Stimulated activated CD4-positive, alpha-beta T cell treated with anti-CD3 and anti-CD28 coated beads, Interleukin-12 subunit alpha, Interleukin-12 subunit beta, amount 100 ng/mL, for 48 hours (primary cell): ENCODE measurements at places on chromosomes 4 and X.
A peak's percentile ranks its signal among the peaks of the same experiment; 100 is the strongest.

DNA sequence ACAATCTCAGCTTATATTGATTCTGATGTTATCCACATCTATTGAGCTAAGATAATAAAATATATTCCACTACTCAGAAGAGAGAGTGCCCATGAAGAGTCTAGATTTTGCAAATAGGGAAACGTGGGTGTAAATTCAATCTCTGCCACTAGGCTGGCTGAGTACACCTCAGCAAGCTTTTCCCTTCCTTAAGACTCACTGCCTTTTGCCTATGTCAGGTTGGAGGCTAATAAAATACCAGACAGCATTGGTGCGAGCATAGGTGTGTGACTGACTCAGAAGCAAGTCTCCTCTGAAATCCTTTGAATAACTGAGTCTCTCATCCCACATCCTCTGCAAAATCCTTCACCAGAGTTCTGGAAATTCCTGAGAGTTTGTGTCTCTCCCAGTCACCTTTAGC, 405.4 kb upstream of the CPEB2 start:
- DNase-seq: no peak

DNA sequence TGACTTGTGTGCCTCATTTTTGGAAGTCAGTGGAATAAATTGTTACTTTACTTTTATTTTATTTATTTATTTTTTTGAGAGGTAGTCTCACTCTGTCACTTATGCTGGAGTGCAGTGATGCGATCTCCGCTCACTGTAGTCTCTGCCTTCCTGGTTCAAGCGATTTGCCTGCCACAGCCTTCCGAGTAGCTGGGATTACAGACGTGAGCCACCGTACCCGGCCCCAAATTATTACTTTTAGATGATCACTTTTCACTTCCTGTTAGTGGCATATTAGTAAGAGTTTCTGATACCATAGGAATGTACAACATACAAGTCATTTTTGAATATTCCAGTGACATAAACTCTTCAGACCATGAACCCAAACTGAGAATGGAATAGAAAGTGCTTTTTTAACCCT, 611.0 kb upstream of the MAGEB2 start:
- DNase-seq: no peak

DNA sequence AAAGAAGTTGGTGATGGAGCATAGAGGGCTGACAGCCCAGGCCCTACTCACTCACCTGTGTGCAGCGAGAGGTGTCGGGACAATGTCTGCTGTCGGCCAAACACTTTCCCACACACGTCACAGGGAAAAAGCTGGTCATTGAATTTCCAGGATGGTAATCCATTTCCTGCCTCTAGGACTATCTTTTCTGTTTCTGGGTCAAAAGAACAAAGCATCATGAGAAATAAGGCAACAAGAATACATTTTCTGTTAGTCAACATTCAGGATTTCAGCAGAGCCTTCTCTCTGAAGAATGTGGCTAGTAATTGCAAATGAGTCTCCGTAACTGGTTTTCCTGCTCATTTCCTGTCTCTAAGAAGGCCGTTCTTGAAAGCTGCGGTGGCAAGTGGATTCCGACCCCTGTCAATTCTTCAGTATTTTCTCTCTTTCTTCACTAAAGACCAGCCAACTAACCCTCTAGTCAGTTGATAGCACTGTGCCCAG, 99.4 kb downstream of the C4orf51 start:
- no peak for DNase-seq

DNA sequence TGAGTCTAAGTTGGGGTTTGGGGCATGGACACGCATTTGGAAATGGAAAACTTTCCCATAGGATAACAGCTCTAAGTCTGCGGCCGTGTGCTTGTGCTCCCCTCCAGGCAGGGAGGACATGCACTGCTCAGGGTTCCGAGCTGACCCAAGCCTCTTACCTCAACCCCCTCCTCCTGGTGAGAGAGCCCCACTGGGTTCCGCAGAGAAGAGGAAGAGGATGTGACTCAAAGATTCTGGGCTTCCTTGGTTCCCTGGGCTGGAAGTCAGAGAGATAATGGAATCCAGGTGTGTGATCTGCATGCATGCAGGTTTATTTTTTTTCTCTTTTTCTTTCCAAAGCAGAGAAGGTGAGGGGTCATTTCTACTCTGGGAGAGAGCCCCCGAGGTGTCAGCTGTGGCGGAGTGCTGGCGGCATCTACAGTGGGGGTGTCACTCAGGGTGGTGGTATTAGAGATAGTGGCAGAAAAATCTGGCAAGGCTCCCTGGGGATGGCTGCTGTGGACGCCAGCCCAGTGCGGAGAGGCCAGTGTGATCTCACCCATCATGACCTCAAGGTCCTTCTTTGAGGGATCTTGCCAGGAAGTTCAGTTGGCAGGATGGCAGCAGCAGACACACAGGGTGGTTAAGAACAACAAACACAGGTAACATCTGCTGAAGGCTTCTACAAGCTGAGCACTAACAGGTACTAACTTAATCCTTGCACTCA, 168.7 kb upstream of the HAND2 start:
- DNase-seq: no peak

GRCh38 chr4:185127021-185127925, 15.8 kb upstream of the SLC25A4 start:
- DNase-seq: no peak

DNA sequence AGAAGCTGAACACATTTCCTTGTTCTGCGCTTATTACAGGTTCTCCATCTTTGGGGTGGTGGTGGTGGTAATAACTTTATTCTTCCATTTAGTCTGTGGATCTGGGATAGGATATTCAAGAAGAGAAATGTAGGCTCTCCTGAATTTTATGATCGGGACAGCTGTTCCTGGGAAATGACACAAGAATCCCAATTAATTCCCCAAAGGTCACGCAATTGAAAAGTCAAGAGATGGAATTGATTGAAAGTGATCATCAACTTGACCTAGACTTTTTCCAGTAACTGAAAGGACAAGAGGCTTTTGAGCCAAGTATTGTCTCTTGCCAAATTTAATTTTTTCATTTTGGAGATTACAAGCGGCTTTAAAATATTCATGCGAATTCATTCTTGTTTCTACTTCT, 98.7 kb upstream of the CBLL2 start:
- DNase-seq: no peak

- DNase-seq: peak; percentile 52
Measured at GRCh38 chrX:12999422-12999821, 24.5 kb downstream of the TMSB4X start.

DNA sequence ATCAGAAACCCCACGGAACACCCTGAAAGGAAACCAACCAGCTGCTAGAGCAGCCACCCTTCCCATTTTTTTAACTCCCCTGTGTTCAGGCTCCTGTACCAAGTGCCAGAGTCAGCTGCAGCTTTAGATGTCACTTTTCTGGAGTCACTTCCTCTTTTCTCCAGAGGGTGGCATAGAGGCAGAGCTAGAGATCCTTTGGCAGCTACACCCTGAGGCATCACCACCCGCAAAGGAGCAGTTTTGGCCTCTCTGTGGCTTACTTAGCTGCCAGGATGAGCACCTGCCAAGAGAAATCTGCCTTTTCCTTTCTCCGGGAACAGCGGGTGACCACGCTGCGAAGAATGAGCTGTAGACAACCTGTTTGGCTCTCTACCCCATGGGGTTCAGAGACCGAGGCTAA, 58.0 kb upstream of the CHRDL1 start:
- no peak for DNase-seq

DNA sequence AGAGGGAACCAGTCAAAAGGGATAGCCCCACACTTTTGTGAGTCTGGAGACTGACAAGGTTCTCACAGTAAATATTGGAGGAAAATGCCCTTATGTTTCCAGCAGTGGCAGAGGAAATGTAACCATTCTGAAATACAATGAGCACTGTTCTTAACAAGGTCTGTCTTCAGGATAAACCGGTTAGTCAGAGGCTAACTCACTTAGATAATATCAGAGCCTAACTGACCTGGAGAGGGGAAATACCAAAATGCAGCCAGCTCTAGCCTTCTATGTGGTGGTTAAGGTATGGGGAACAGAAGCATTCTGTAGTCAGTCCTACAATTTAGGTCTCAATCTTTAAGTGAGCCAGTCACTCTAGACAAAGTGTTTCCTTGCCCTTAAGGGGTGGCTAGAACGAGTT, 70.8 kb downstream of the TBCK start:
- no peak for DNase-seq

GRCh38 chr4:157804986-157805385, 367.8 kb downstream of the GASK1B start:
- no peak for DNase-seq

- DNase-seq: no peak
Measured at GRCh38 chr4:39613093-39613656, 25.5 kb downstream of the SMIM14 start.

DNA sequence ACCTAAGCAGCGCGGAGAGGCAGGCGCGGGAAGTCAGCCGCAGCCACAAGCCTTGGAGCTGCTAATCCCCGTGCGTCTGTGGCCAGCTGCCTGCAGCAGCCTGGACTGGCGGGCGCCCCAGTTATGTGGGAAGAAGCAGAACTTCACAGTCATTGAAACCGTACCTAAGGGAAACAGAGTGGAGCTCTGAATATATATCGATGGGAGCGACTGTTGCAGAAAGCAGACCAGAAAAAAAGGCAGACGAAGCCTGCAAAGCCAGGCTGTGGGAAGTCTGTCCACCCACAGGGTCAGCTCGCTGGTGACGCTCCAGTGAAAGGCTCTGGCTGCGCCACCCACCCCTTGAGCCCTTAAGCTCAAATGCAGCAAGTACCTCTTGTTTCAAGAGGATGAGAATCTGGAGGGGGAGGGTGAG, 24.7 kb downstream of the KCNE5 start:
- DNase-seq: no peak

DNA sequence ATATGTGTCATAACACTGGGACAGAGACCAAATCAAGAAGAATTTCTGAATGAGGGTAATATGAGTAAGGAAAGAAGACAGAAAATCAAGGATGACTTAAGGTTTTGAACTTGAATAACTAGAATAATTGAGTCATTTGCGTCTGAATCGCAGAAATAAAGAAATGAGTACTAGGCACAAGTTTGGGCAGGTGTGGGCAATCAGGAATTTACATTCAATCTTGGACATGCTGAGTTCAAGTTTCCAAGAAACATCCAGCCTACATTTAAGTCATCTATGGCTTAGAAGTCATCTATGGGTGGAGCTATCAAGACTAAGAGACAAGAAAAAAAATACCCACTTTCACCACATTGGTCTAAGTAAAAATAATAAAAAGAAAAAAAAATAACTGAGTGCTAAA, 30.4 kb upstream of the WDR44 start:
- no peak for DNase-seq

- no peak for DNase-seq
Measured at GRCh38 chrX:19179389-19179788, 57.1 kb upstream of the ADGRG2 start.

- DNase-seq: no peak
Measured at GRCh38 chr4:54945838-54946237, 179.6 kb downstream of the KDR start.

GRCh38 chr4:78357122-78357521, 194.4 kb upstream of the ANXA3 start:
- no peak for DNase-seq

DNA sequence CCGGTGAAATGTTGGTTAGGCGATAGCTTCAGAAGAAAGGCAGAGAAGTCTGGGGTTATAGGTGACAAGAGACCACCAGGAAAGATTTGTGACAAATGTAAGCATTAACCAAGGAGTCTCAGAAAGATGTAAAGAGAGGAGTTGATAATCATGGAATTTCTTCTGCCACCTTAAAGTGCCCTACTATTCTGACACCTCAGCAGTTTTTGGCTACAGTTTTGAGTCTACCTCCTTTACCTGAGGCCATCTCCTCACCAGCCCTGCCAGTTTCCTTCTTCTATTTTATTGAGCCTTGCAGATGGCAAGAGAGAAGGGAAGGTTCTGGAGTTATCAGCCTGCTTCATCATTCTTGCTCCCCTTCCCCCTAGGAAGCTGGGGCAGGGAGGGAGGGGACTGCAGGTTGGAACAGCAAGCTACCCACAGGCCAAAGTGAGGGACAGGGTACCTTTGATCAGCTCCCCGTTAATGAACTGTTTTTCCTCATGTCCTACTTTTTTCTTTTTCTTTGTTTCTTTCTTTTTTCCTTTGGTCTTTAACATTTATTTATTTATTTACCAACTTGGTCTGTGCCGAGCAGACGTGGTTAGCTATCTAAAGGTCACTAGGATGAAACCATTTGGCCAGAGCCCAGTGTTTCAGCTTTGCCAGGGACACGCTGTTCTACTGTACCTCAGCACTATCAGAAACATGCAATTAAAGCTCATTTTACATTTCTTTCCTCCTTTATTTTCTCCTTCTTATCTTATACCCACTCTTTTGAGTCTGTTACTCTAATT, 438.7 kb upstream of the AR start:
- DNase-seq: no peak

DNA sequence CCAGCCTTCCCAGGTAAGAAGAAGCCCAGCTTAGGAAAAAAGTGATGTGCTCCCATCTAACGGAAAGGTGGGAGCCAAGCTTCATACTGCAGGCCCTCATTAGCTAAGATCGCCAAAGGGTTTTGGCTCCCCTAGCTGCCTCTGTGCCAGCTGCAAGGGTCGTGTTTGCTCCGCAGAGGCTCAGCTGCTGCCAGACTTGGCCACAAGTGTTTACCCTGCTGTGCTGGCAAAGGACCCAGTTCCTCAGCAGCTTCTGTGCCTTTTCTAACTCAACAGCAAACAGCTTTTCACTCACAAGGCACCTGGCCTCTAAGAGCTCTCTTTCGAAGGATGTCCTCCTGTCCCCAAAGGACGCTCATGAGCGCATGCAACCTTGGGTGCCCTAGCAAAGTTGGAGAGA, 12.2 kb upstream of the VMA21 start:
- DNase-seq: no peak

GRCh38 chr4:2334826-2335728, 73.2 kb upstream of the MXD4 start:
- DNase-seq: no peak

- no peak for DNase-seq
Measured at GRCh38 chrX:136067966-136068365, 79.4 kb upstream of the FHL1 start.

DNA sequence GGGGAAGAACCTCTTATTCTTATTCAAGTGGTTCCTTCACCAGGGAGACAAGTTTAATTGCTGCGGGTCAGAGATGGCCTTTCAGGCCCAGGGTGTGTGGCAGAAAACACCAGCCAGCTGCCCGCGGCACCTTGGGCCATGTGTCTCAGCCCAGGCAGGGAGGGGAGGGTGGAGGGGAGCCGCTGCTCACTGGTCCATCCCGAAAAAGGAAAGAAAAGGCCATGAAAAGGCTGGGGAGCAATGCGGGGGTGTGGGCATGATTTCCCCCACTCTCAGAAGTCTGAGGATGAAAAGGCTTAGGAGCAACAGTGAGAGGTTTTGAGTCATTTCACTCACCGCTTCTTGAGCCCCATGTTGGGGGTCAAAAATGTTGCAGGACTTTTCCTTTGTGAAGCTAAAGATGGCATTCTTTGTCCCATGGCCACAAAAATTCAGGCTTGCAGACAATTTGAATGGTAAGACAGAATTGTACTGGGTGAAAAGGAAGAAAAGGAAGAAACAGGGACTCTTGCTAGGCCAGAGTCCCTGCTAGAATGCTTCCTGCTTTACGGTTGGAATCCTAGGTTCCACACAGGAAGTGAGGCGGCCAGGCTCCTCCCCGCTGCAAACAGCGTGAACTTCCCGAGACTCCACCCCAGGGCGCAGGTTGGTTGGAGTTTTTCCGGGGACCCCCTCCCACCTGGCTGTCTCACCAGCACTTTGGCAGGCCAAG, 17.4 kb upstream of the FAM47E start:
- DNase-seq: no peak

- peak; percentile 12 for DNase-seq
Measured at GRCh38 chr4:128286474-128287058, 1.0 kb downstream of the PGRMC2 start.

GRCh38 chr4:112775801-112776200, 138.9 kb downstream of the LARP7 start:
- no peak for DNase-seq
